Memory B cell (primary cell): ENCODE measurements at places on chromosomes 7 and 10.

GRCh38 chr10:23884670-23885069, 324.3 kb upstream of the KIAA1217 start:
- no peak for DNase-seq
- no peaks in the 10 kb centered on the region for H3K27me3 ChIP-seq
- no peaks in the 10 kb centered on the region for H3K36me3 ChIP-seq
- H3K27ac ChIP-seq, result no peak overlapping the region
- H3K4me1 ChIP-seq, result no peaks in the 10 kb centered on the region

DNA sequence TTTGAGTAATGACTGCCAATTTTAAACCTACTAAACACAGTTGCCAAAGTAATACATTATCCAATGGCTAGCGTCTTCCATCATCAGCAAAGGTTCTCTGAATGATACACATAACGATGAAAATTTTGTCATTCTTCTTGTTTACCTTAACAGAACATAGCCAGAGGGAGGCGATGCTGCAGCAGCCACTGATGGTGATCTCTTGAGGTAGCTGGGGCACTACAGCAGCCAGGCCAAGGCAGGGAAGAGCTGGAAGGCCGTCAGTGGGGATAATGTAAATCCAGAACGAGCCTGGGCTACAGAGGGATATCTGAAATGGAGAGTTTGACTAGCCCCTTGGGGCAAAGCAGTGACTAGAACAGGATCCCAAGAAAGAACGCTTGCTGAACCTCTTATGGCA, 38.8 kb downstream of the PRPS1L1 start:
- H3K27me3 ChIP-seq, result peaks cover 4% of the 10 kb centered on the region
- H3K27ac ChIP-seq, result no peak overlapping the region
- peaks cover 5% of the 10 kb centered on the region for H3K4me1 ChIP-seq
- DNase-seq, result no peak
- H3K36me3 ChIP-seq, result no peaks in the 10 kb centered on the region

GRCh38 chr7:29239638-29240037, 45.1 kb downstream of the CHN2 start:
- H3K27me3 ChIP-seq, result peaks cover 12% of the 10 kb centered on the region
- no peak overlapping the region for H3K27ac ChIP-seq
- no peak overlapping the region for H3K4me3 ChIP-seq
- H3K4me1 ChIP-seq, result peaks cover 14% of the 10 kb centered on the region
- no peak for DNase-seq

DNA sequence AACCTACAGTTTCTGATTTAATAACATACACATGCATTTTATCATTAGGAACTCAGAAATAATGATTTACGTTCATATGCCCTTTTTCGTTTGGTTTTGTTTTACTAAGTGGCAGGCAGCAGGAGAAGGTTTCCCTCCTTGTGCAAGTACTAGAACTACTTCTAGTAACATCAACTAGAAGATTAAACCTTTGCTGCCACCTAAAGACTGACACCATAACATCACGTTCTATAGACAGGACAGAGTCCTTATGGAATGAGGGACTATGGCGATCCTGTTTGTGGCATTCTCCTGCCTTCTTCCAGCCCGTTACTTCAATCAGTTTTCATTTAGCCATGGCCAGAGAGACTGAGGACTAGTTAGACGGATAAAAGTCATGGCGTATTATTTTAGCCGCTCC, 53.2 kb downstream of the GAD2 start:
- H3K27me3 ChIP-seq, result peaks cover 4% of the 10 kb centered on the region
- H3K36me3 ChIP-seq, result no peaks in the 10 kb centered on the region
- no peak overlapping the region for H3K27ac ChIP-seq
- DNase-seq, result no peak
- no peak overlapping the region for H3K4me3 ChIP-seq
- H3K4me1 ChIP-seq, result no peaks in the 10 kb centered on the region

DNA sequence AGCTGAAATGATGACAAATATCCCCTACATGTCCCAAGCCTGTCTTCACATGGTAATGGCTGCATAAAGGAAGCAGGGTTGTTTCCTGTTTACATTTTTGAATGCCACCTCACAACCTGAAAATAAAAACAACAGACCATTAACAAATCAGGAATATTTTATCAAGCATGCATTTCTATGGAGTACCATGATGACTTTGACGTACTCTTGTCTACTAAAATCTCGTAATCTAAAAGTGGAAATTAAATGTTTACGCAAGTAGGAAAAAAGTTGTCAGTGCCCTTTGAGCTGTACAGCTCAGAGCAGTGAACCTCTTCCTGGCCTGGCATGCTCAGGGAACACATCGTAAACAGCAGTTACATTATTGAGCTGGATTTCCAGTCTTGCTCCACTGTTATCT, 194.1 kb downstream of the INHBA start:
- DNase-seq, result no peak
- no peaks in the 10 kb centered on the region for H3K4me1 ChIP-seq
- no peaks in the 10 kb centered on the region for H3K36me3 ChIP-seq
- no peak overlapping the region for H3K4me3 ChIP-seq

DNA sequence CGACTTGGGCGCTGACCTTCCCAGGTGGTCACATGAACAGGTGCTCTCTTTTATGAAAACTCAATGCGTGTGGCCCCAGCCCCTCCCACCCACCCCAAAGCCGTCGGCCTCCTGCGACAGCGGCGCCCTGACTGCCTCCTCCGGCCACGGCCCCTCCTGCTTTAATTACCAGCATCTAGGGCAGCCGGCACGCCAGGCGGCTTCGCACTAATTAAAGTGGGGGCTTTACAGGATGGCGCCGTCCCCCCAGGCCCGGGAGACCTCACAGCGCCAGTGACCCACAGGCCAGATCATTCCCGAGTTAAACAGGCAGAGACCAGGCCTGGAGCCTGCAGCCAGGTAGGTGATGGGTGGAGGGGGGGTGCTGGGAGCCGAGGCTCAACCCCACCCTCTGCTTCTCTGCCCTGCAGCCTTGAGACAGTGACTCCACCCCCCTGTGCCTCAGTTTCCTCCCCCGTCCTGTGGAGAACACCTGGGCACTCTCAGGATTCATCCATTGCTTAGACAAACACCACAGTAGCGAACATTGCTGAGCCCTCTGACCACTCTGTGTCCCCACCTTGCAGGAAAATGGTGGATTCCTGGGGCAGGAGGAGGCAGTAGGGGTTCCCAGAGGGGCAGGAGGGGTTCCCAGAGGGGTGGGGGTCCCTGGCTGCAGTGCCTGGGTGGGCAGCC, 100.8 kb downstream of the MICALL2 start:
- DNase-seq, result no peak
- peaks cover 9% of the 10 kb centered on the region for H3K27me3 ChIP-seq
- no peaks in the 10 kb centered on the region for H3K4me1 ChIP-seq
- no peak overlapping the region for H3K4me3 ChIP-seq

DNA sequence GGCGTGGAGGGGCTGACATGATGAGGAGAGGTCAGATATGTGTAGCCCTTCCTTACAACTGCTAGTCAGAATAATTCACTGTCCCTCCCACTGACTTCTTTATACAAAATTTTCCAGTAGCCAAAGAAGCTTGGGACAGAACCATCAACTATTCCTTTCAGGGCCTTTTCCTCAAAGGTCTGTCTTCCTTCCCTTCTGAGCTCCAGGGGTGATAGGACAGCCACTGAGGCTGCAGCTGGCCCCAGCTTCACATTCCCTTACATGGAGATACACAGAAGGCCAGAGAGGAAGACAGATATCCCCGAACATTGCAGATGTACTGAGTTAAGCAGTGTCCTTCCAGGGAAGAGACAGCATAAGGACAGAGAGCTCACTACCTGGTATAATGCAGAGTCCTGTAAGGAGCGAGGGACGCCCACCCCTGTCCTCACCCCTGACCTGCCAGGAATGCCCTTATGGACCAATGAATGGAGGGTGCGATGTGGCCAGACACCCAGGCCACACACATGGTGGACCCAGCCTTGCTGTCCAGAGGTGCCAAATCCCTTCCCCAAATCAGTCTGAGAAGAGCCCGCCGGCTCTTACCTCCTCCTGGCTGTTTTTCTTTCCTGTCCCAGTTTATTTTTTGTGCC, 754.7 kb downstream of the GRID1 start:
- H3K27me3 ChIP-seq, result peaks cover 3% of the 10 kb centered on the region
- H3K27ac ChIP-seq, result no peak overlapping the region
- no peak for DNase-seq
- H3K36me3 ChIP-seq, result no peaks in the 10 kb centered on the region
- H3K4me1 ChIP-seq, result peaks cover 12% of the 10 kb centered on the region

DNA sequence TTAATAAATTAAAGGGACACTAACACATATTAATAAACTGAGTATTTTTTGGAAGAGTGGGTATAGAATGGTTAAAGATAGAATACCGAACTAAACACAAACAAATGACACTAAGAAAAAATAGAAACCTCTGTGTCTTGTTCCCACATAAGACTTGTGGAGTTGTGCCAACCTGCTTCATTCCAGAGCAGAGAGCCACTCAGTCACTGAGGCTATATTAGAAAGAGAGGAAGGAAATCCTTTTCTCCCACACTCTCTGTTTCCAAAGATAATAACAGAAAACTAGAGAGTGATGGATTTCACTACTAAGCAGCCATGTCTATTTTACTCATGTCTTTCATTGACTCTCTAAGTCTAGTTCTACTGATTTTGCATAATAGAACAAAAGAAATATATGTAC, 26.0 kb downstream of the CTNNA3 start:
- peaks cover 1% of the 10 kb centered on the region for H3K27me3 ChIP-seq
- no peaks in the 10 kb centered on the region for H3K36me3 ChIP-seq
- DNase-seq, result no peak
- H3K4me3 ChIP-seq, result no peak overlapping the region
- no peak overlapping the region for H3K27ac ChIP-seq
- H3K4me1 ChIP-seq, result no peaks in the 10 kb centered on the region

DNA sequence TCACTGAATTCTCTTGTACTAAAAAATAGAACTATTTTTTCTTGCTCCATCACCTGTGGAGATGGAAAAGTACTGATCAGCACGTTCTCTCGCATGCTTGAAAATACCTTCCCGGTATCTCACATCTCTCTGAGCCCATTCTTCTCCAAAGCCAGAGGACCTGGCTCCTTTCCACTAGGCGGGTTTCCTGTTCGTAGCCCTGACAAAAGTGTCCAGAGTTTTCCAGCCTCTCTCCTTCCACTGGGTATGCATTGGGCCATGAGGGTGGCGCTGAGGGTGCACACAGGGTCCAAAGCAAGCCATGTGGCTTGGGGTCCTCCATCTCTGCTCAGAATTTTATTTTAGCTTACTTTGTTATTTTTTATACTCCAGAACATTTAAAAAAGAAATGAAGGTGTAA, 16.3 kb upstream of the SRGN start:
- no peak overlapping the region for H3K4me3 ChIP-seq
- H3K27me3 ChIP-seq, result no peaks in the 10 kb centered on the region
- H3K36me3 ChIP-seq, result no peaks in the 10 kb centered on the region
- H3K4me1 ChIP-seq, result no peaks in the 10 kb centered on the region

- no peak overlapping the region for H3K27ac ChIP-seq
- no peaks in the 10 kb centered on the region for H3K27me3 ChIP-seq
- H3K36me3 ChIP-seq, result no peaks in the 10 kb centered on the region
- no peaks in the 10 kb centered on the region for H3K4me1 ChIP-seq
- DNase-seq, result no peak
These were observed 176.5 kb upstream of the VWC2 start for GRCh38 chr7:49596701-49597491.

DNA sequence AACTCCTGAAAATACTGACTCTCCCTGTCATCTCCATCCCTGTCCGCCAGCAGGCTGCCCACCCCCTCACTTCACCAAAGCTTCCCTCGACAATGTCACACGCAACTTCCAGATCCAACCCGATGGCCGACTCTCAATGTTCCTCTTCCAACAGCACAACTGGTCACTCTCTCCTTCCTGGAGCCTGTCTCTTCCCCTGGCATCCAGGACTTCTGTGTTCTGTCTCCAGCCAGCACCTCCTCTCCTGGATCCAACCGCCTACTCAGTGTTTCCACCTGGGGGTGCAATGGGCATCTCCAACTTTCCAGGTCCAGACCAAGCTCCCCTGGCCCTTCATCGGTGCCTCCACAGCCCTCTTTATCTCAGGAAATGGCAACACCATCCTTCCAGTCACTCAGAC, 8.6 kb downstream of the CPA5 start:
- no peak overlapping the region for H3K4me3 ChIP-seq
- peaks cover 15% of the 10 kb centered on the region for H3K27me3 ChIP-seq
- no peak overlapping the region for H3K27ac ChIP-seq
- DNase-seq, result no peak
- H3K4me1 ChIP-seq, result no peaks in the 10 kb centered on the region
- H3K36me3 ChIP-seq, result no peaks in the 10 kb centered on the region

DNA sequence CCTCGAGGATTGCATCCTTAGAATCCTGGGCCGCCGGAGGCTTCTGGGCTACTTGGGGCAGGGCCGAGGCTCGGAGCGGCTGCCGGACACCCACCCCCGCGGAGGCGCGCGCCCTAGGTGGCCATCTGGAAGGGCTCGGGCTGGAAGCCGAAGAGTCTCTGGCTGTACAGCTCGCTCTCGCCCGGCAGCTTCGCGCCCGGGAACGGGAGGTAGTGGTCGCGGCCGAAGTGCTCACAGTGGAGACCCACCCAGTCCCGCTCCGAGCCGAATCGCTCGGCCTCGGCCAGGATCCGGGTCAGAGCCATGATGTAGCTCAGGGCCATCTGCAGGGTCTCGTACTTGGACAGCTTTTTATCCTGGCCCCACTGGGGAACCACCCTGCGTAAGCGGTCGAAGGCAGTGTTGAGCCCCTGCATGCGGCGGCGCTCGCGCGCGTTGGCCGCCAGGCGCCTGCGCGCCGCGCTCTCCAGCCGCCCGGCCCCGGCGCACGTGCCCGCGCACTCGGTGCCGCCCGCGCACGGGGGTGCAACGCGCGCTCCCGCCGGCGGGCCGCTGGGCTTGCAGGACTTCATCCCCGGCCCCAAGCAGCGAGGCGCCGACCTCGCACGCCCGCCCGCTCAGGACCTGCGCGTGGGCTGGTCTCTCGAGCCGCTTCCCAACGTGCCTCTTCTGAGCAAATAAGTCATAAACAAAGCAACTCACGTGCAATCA, 652 bp downstream of the ATOH7 start:
- H3K4me3 ChIP-seq, result peak overlapping the region; percentile 76
- peak; percentile 37 for DNase-seq
- H3K36me3 ChIP-seq, result no peaks in the 10 kb centered on the region
- H3K27ac ChIP-seq, result no peak overlapping the region
- peaks cover 5% of the 10 kb centered on the region for H3K4me1 ChIP-seq
- H3K27me3 ChIP-seq, result peaks cover 12% of the 10 kb centered on the region

DNA sequence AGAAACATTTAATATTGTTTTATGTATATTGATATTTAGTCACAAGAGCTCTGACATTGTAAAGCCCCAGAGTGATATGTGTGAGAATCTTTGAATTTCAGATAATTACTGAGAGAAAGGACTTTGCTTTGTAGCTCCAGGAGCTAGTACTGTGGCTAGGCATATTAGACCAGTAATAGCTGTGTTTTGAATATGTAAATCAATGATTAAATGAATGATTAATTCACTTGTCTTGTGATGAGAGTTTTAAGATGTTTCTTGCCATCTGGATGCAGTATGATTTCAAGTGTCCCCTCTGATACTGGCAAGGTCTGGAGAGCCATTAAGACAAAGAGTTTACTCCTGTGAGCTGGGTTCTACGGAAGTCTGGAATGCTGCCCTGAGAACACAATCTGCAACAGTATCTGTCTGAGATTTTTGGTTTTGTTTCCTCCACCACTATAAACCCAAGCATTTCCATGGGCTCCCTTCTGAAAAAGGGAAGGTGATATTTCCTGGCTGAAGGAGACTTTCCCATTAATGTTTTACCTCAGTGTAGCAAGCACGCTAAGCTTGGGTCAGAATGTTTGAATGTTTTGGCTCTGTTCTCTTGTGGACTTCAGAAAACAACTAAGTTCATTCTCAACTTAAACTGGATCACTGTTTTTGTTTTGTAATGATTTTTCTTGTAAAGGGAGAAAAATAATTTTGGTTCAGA, 61.3 kb upstream of the BICC1 start:
- H3K4me1 ChIP-seq, result no peaks in the 10 kb centered on the region
- no peak for DNase-seq
- peaks cover 8% of the 10 kb centered on the region for H3K27me3 ChIP-seq
- H3K27ac ChIP-seq, result no peak overlapping the region
- no peak overlapping the region for H3K4me3 ChIP-seq
